IMR-90 (cell line): ENCODE measurements at places on chromosomes 12 and 14.

- no peak for DNase-seq
These were observed 201.2 kb upstream of the DDHD1 start for GRCh38 chr14:53354336-53354735.

- DNase-seq: peak; percentile 94
These were observed 1.3 kb upstream of the NCOR2 start for GRCh38 chr12:124568431-124569374.

DNA sequence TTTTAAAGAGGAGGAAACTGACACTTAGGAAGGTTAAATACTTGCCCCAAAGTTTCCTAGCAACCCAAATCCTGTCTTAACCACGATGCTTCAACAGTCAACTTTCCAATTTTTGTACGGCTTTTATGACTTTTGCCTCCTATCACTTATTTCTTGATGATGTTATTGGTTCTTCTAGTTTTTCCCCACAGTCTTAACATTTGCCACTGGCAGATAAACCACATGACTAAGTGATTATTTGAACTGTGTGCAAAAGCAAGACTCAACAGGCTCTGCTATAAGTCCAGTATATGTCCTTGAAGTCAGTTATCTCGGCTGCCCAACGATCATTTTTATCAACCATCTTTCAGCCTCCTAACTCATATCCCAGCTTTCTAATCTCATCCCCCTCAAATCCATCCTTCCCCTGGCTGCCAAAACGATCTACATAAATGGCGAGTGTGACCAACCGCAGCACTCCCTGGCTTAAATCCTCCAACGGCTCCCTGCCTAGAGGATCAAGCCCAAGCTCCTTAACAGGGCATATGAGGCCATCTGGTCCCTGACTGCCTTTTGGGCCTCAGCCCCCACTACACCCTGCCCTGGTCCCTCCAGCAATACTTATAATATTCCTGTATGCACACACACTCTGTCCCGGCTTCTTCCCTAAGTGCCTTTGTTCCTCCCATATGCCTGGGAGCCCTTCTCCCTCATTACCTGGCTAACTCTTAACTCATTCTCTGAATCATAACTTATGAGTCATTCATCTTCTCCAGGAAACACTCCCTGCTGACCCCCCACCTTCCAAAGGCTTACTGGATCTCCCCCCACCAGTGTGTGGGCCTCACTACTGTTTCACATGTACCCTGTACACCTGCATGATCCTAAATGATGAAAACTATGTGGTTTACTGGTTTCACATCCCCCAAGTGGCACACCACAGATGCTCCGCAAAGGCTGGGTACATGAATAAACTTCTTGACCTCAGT is 8.8 kb downstream of the VPS37B start:
- peak; percentile 76 for DNase-seq

DNA sequence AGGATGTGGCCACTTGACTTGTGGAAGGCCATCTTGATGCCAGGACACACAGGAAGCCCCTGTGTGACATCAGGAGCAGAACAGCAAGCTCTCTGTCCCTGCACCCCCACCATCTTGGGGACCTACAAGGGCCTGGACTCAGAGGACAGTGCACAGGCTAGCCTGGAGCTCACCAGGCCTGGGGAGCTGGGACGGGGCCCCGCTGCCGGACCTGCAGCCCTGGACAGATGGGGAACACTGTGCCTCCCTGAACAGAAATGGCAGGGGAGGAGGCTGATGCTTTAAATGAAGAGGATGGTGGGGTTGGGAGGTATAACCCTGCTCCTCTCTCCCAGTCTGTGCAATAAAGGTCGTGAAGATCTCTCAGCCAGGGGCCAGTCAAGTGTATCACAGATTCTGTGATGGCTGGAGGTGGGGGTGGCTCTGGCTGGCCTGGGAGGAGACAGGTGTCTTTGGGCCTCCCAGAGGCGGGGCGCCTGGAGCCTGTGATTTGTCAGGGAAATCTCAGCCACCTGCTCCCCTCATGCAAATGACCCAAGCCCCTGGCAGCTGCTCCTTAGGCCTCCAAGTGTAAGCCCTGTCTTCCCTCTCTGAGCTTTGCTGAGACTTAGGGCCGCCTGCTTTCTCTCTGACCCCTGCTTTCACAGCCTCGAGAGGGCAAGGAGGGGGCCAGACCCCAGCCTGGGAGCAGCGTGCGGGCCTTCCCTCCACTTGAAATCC is 1.1 kb upstream of the GNB3 start:
- DNase-seq: no peak

DNA sequence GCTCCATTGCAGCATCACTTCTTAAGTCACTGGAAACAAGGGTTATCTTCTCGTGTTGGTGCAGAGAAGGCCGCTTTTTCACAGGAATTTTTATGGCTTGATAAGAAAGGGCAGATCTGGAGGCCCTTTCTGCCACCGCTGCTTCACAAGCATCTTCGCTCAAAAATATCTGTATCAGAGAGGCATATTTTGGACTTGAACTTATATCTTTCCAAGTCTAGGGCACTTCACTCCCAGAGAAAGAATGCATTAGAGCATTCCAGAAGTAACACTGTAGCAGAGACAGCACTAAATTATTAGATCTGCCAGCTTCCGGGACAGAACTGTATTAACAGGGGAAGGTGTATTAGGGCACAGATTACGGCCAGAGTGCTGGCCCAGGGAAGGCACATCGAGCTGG is 151.7 kb upstream of the AMIGO2 start:
- peak; percentile 12 for DNase-seq

GRCh38 chr14:83184531-83184930 is 1650.9 kb upstream of the SEL1L start:
- no peak for DNase-seq

DNA sequence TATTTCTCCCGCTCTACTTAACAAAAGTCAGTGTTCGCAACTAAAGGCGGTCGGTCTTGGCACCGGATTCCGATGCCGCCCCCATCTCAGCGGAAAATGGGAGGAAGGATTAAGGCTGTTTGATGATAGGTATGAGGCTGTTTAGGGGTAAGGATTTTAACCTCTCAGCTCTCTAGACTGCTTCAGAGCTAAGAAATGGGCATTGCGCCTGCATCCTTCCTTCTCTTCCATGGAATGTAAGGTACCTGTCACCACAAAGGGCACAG is 1.4 kb downstream of the COCH start:
- DNase-seq: no peak

- peak; percentile 77 for DNase-seq
These were observed 319.9 kb downstream of the AEBP2 start for GRCh38 chr12:19759227-19759626.

DNA sequence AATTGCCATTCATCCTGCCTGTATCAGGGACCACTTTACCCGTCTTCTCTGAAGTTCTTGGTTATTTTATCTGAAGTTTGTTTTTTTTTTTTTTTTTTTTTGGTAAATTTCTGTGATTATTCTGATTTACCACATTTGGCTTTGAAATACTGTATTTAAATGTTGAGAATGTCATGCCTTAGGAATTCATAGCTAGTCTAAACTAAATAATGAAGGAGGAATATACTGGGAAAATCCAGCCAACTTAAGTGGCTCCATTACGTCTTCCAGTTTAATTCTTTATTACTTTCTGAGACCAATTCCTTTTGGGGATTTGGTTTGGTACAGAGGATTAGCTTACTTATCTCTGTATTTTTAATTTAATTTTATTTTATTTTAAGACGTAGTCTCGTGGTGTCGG is 60.3 kb upstream of the KCNMB4 start:
- DNase-seq: peak; percentile 65

DNA sequence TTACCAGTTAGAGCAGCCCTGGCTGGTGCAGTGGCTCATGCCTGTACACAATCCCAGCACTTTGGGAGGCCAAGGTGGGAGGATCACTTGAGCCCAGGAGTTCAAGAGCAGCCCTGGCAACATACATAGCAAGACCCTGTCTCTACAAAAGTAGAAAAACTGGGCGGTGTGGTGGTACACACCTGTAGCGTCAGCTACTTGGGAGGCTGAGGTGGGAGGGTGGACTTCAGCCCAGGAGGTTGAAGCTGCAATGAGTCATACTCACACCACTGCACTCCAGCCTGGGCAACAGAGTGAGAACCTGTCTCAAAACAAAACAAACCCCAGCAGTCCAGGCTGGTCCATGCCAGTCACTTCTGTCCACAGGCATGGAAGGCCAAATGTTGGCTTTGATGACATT is 7.4 kb downstream of the COX14 start:
- DNase-seq: no peak

DNA sequence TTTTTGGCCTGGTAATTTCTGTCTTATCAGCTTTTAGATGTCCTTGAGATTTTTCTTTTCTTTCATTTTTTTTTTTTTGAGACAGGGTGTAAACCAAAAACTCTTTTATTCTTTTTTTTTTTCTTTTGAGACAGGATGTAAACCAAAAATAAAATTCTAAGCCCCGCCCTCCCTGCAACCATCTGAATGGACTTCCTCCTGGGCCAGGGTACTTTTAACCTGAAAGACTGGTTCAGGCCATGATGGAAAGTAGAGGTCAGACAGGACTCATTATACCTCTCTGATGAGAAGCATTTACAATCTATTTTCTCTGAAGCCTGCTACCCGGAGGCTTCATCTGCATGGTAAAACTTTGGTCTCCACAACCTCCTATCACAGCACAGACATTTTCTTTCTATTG is 33.5 kb upstream of the TCL1B start:
- no peak for DNase-seq

DNA sequence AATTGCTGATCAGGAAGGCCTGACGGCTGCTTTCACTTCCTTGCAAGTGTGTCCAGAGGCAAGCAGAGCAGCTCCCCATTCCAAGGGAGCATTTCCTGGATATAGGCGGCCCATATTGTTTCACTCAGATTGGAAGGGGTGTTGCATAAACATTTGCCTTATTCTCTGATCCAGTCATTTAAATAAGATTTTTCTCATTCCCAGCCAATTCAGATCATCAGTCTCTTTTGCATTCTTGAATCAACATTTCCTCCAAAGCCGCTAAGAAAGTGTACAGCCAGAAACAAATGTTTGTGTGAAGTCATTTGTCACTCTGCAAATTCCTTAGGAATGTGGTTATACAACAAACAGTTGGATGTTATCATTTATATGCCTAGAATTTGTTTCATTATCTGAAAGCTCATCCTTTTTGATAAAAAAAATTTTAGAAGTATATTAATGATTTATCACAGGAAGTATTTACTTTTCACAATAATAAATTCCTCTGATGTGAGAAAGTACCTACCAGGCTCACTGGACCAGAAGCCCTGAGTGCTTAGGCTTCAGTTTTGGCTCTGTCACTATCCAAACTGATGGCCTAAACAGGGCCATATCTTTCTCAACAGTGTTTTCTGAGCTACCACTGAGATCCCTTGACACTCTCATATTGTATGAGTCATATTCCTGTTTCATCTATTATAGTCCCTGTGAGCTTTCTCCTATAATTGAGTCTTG is 379.6 kb downstream of the CCDC91 start:
- DNase-seq: peak; percentile 80

GRCh38 chr12:46400406-46400805 is 27.8 kb upstream of the SLC38A2 start:
- DNase-seq: peak; percentile 70

DNA sequence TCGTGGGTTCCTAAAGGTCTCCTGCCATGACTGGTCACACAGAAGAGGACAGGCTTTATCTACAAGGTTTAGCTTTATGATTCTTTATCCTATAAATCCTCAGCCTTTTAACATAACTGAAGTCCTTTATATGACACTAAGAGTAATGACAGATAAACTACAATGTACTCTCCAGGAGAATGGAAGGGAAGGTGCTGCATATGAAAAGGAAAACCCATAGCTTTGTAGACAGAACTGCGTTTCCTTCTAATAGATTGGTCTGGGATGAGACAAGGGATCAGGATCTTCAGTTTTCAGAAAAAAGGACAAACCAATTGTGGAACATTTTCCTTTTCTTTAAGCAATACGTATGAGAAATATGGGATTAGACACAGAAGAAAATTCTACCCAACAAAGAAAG is 201.1 kb upstream of the NPAS3 start:
- no peak for DNase-seq

GRCh38 chr12:51746416-51746815 is 102.1 kb downstream of the FIGNL2 start:
- DNase-seq: no peak

GRCh38 chr12:132325733-132326130 is 3.7 kb downstream of the GALNT9 start:
- no peak for DNase-seq

DNA sequence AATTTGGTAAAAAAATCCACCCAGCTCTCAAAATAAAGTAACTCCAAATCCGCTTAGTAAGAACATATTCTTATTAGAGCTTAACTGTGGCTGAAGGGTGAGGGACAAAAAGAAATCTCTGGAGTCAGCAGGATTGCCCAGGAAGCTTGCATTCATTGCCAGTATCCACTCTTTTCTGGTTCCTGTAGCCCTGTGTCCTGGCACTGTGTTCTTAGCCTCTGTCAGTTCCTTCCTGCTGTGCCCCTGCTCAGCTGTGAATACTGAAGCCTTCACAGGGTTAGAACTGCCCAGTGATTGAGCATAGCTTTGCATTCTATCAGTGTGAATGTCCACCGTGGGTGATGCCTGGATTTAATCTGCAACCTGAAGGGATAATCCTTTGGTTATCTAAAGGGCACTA is 266.9 kb upstream of the PELI2 start:
- no peak for DNase-seq

DNA sequence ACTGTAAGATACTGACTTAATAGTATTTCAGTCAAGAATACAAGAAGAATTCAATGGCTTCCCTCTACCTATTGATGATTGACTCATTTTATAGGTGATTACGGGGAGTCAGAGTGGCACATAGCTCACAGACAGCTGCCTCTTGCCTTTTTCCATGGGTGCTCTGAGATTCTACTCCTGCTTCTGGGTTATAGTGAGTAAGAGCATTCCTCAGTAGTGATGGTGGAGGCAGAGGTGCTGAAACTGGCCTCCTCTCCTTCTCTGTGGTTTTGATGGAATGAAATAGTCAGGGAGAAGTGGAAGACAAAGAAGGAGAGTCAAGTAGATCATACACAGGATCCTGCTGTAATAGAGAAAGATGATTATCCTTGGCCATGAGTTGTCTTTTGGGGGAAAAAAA is 438.2 kb upstream of the FAR2 start:
- peak; percentile 93 for DNase-seq

GRCh38 chr14:77791225-77791600 is 8.7 kb upstream of the ADCK1 start:
- no peak for DNase-seq

DNA sequence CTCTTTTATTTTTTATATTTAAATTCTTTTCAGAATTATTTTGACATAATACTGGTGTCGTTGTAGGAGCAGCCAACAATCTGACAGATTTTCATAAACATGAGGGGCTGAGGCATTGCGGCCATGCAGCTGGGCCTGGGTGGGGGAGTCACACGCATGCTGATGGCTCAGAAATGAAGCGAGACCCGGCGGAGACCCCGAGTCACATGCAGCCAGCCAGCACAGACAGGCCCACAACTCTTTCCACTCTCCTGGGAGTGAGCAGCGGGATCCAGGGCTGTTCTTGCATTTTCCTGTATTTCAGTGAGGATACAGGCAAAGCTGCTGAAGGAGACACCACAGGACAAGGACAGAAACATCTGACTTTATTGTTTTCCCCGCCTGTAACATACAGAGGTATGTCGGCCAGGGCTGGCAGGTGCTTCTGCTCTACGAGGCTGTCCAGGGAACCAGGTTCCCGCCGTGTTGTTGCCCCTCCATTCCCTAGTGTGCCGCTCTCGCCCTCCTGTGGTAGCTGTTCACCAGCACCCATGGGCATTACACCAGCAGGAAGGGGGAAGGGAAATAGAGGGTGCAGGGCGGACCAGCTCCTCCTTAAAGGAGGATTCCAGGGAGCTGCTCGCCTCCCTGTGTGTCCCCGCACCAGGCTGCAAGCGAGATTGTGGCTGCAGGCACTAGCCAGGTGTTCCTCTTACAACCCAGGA is 30.5 kb downstream of the FZD10 start:
- DNase-seq: no peak

GRCh38 chr12:3896801-3897351 is 23.7 kb upstream of the PARP11 start:
- DNase-seq: no peak

- DNase-seq: no peak
These were observed 219.8 kb downstream of the SLC41A2 start for GRCh38 chr12:104738331-104738730.
